ENCODE measurements at places on chromosomes 12 and 14.
A peak's percentile ranks its signal among the peaks of the same experiment; 100 is the strongest.

DNA sequence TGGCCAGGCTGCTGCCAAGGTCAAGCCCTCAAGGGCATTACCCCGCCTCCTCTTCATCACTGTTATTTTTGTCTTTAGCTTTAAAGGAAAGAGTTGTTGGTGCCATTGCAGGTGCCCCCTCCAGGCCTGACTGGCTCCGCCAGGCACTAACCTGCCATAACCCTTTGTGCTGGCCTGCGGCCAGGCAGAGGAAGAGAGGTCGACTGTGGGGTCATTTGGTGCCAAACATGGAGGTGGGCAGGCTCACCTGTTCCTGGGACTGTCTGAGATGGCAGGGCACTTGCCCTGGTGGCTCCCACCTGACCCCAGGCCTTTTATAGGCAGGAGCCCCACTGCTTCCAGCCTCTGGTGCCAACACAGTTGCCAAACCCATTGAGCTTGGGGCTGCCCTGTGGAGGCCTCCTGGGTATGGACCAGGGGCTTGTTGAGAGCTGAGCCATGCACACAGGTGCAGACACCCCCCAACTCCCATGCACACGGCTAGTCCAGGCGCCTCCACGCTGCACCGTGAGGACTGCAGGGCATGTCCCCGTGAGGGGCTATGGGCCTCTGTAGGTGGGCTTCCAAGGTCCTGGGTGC is 29.4 kb upstream of the PLD4 start:
- no peak for DNase-seq

DNA sequence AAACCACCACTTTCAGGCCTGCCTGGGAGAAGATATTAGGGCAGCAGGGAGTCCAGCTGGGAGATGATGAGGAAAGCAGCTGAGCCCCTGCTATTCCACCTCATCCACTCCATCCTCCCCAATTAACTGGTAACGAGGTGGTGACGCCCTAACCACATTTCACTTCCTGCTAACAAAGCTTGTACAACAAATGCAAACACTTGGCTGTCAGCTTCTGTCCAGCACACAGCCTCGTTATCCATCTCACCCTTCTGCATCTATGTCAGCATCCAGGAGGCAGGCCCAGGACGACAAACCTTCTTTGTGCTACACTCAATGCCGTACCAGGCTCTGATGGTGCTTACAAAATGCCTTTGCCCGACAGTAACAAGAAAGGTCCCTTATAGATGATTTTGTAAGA is 225.4 kb downstream of the APAF1 start:
- DNase-seq: no peak

DNA sequence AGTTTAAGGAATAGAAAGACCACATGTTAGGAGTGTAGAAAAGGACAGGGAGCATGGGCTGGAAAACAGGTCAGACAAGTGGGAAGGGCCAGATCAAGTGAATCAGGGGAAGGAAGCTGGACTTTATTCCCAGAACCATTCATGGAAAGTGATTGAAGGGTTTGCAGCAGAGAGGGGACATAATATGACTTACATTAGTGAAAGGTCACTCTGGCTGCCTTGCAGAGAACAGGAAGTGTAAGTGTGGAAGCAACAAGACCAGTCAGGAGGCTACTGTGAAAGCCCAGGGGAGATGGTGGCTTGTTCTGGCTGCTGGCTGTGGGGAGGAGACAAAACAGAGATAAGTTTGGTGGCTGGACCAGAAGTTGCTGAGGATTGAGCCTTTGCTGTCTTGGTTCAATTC is 69.1 kb downstream of the VCPKMT start:
- DNase-seq: peak; percentile 82

DNA sequence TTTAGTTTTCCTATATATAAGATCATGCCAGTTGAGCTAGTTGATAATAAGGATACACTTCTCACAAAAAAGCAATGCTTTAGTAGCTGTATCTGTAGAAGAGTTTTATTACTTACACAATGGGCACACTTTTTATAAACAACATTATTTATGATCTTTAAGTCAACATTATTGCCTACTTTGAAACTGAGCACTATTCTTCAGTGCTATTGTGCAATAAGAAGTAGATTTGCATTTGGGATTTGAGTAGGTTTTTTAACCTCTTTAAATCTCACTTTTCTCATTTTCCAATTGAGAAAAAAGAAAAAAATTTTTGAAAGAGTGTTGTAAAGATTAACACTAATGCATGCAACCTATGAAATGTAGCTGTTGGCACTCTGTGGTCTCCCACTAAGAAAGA is 1198.3 kb downstream of the GALC start:
- no peak for DNase-seq

DNA sequence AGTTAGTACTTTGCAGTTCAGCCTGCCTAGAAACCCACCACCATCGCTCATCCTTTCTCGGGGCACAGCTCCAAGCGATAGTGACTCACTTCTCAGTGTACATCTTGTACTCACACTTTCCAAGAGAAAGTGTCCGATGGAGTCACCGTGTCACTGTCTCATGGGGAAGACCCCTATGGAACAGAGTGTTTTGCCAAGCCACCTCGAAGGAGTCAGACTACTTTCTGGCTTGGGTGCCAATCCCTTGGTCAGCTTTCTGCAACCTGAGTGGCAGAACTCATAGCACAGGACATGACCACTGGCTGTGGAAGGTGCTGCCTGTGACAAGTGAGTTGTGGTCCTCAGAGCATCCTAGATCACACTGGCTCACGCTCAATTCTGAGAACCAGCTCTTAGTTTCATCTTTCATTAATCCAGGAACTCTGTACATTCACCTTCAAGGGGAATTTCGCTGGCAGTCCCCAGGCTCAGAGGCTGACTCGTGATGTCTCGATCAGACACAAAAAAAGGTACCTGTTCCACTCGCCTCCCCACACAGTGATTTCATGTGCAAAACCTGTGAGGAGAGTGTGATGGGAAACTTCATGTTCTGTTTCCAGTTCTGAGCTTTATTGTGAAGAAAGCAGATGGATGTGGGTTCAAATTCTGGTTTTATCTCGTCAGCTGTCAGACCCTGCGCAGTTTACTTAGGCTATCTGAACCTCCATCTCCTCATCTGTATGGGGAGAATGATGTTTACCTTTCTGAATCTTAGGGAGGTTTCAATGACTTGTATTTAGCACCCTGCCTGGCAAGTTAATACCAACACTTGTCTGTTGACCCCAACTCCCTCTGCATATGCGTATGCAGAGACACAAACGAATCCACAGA is 127.3 kb upstream of the CCND2 start:
- peak; percentile 25 for DNase-seq

GRCh38 chr12:52074971-52075724 is 4.4 kb upstream of the SMIM41 start:
- DNase-seq: no peak

GRCh38 chr12:2229661-2230539 is 177.1 kb downstream of the CACNA1C start:
- no peak for DNase-seq

- peak; percentile 10 for DNase-seq
Observed at GRCh38 chr12:2580821-2581220, 213.9 kb upstream of the FKBP4 start.

- DNase-seq: no peak
Observed at GRCh38 chr12:128991716-128992115, 138.4 kb downstream of the GLT1D1 start.

- DNase-seq: no peak
Observed at GRCh38 chr14:68306934-68307789, 485.7 kb downstream of the ZFP36L1 start.

- no peak for DNase-seq
Observed at GRCh38 chr14:19823765-19824164, 20.2 kb downstream of the OR4N2 start.

GRCh38 chr12:96371790-96372699 is 28.2 kb downstream of the CDK17 start:
- no peak for DNase-seq

DNA sequence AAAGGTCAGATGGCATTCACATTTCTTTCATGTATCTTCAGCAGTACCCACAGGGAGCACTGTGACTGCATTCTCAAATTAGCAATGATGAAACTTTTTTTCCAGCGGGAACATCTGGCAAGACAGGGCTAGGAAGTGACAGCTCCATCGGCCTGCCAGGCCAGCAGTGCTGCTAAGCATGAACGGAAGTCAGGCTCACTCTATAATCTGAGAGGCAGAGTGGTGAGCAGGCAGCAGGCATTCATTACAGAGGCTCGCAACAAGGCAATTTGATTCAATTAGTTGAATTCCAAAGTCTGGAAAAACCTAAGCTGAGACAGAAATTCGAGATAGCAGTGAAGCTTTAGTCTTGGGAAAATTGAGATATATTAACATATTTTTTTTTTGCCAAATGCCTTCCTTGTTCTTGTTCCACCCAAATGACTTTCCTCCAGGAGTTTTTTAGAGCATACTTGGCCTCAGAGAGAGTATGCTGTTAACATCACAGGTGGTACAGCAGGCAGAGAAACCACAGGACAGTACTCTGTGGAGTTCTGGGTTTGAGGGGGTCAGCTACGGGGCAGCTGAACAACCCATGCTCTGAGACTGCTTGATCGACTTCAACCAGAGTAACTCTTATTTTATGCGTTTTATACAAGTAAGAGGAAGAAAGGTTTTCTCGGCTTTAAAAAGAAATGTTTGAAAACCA is 414.9 kb downstream of the APAF1 start:
- DNase-seq: no peak

DNA sequence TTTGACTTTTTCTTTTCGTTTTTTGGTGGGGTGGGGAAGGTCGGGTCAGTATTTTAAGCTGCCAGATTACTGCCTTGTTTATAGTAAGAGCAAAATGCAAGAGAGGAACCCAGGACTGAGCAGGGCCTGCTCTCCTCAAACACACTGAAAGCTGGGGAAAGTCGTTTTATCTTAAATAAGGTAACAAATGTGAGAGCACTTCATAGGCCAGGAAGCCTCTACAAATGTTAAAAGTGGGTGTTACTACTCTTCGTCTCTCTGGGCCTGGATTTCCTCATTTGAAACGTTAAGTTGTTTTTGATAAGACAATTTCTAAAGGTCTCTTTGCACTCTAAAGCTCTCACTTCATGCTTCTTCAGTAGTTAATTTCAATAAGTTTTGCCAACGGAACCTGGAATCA is 33.8 kb downstream of the PLEKHG7 start:
- no peak for DNase-seq

DNA sequence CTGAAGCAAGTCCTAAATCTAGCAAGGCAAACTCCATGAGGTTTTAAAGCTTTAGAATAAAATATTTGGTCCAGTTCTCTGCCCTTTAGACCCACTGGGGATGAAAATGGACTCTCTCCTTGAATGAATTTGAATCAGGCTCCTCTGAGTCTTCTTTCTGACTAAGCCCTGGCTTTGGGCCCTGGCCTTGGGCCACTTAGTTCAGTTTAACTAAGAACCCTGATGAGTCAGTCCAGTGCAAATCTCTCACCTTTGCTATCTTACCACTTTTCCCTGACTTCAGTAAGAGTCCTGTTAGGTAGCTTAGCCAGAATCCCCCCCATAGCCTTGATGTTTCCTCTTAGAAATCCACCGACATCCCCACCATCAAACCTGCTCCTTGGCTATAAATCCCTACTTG is 427.5 kb downstream of the SNAPC1 start:
- no peak for DNase-seq

- peak; percentile 69 for DNase-seq
Observed at GRCh38 chr14:69045857-69046475, 66.9 kb upstream of the ACTN1 start.

- no peak for DNase-seq
Observed at GRCh38 chr12:108849660-108850059, 7.7 kb downstream of the SSH1 start.

DNA sequence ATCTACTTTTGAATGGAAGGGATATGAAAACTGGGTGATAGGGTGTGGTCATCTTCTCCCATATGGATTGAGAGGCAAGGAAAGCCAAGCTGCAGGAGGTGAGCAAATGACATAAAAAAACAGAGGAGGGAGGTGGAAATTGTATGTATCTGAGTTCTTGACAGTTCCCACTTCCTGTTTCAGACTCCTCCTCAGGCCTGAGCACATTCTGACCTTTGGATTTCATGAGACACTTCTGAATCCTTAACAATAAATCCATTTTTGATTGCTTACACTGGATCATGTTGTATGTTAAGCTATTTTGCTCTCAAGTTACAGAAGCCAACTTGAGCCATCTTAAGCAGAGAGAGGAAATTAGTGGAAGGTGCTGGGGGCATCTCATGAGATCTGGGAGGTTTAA is 11.6 kb upstream of the SRSF5 start:
- peak; percentile 52 for DNase-seq

- no peak for DNase-seq
Observed at GRCh38 chr12:52331039-52331438, 9.8 kb upstream of the KRT83 start.

DNA sequence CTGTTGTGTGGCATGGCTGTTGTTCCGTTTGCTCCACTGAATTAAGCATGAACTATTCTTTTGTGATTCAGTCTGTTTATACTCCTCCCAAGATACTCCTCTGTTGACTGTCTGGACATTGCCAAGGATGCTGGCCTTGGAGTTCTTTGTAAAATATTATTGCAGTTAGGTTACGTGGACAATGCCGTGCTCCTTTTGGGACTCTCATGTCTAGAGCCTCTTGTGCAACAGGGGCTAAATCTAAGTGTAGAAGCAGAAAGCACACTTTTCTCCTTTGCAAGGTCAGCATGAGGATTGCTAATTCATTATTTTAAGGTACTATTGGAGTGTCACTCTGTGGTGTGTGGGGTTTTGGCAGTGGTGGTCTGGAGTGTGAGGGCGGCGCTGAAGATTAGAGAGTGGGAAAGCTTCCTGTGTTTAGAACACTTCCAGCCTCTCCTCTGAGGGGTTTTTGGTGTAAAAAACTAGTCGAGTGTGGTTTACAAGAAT is 125.4 kb downstream of the SAMD4A start:
- DNase-seq: no peak

- no peak for DNase-seq
Observed at GRCh38 chr12:5204271-5204670, 160.6 kb downstream of the KCNA5 start.
